ENCODE measurements at places on chromosomes 5 and 9.

- no peak for DNase-seq
Observed at GRCh38 chr5:130102375-130102774, 198.1 kb downstream of the CHSY3 start.

DNA sequence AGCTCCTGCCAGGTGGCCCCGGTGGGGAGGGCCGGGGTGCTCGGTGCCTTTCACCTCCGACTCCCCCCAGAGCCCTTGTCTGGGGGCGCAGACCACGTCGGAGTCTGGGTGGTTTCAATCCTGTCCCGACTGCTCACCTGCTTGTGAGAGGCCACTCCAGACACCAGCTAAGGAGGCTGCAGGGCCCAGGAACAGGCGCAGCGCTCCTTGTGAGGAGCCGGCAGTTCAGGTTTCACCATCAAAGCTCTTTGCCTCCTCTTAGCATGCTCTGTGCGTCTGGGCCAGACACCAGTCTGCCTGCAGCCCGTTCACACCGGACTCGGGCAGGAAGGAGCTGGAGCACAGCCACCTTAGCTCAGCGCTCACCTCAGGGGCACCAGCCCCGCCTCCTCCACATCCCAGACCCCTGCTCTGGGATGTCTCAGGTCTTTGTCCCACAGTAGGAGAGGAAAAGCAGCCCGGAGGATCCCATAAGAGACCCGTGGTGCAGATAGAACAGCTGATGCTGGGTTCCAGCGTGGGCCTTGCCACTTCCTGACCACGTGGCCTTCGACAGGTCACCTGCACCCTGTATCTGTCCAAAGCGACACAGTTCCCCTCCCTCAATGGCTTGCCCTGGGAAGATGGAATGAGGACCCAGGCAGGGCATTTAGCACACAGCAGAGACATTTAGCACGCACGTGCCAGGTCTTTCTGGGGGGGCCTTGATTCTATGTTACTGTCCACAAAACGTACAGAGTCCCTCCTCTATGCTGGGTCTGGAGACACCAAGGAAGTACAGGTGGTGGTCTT lies 106.2 kb upstream of the LMX1B start:
- DNase-seq, result no peak

DNA sequence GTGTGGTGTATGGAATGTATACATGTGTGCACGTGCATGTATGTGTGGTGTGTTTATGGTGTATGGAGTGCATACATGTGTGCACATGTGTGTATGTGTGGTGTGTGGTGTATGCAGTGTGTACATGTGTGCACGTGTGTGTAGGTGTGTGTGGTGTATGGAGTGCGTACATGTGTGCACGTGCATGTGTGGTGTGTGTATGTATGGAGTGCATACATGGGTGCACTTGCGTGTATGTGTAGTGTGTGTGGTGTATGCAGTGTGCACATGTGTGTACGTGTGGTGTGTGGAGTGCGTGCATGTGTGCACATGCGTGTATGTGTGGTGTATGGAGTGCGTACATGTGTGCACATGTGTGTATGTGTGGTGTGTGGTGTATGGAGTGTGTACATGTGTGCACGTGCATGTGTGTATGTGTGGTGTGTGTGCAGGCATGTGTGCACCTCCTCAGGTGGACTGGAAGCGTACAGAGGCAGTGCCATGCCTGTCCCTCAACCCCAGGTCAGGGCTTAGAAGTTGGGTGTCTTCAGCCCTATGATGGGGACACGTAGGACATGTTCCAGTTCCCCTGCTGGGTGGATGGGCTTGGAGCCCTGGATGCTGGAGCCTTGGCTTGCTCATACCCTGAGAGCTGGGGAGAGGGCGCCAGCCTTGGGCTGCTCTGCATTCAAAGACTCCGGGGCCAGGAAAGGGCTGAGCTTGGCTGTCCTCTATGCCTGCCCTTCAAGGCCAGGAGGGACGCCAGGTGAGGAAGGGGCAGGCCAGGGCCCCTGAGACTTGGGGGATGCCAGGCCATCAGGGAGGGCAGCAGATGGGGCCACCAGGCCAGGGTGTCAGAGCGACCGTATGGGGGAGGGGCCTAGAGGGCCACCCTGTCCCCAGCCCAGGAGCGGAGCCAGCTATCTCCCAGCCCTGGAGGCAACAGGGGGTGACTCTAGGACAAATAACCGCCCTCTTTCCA lies 12.2 kb downstream of the MYMK start:
- no peak for DNase-seq

DNA sequence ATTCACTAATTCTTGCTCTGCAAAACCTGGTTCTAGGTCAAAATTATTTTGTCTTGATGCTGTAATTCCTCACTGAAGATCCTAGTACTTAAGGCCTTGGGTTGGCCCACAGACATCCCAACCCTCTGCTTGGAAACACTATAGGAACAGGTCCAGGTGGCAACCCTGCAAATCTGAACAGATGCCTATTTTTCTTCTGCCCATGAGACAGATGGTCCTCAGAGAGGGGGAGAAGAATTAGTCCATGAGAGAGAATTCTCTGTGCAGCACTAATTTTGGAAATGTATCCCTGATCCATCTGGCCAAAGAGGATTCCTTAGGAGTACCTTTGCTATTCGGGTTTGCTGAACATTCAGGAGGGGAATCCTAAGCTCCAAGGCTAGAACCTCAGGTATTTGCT lies 156.3 kb downstream of the ELAVL2 start:
- no peak for DNase-seq

DNA sequence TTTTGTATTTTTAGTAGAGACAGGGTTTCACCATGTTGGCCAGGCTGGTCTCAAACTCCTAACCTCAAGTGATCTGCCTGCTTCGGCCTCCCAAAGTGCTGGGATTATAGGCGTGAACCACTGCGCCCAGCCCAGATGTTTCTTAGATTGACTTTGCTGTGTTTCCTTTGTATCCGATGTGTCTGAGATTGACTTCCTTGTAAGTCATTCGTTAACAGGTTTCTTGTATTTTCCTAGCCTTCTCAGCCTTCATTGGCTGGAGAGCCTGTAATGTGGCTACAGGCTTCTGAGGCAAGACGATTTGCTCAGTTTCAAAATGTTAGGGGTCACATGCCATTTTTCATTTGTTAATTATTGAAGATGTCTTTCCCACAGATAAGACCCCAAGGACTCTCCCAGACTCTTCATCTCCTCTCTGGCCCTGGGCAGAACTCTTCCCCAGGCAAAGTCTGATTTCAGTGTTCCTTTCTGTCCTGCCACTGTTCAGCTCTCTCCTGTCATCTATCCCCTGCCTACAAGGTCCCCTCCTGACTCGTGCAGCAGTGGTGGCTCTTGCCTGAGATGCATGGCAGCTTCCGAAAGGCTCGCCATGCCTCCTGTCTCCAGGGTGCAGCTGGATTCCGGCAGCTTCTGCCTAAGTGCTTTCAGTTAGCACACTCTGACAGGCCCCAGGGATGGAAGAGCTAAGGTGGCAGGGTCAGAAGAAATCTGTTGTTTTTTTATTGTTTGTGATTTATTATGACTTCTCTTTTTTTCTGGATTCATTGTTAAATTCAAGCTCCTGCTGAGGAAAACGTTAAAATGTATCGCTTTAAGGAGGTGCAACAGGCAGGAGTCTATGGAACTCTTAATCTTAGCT lies 206.4 kb downstream of the AOPEP start:
- no peak for DNase-seq

DNA sequence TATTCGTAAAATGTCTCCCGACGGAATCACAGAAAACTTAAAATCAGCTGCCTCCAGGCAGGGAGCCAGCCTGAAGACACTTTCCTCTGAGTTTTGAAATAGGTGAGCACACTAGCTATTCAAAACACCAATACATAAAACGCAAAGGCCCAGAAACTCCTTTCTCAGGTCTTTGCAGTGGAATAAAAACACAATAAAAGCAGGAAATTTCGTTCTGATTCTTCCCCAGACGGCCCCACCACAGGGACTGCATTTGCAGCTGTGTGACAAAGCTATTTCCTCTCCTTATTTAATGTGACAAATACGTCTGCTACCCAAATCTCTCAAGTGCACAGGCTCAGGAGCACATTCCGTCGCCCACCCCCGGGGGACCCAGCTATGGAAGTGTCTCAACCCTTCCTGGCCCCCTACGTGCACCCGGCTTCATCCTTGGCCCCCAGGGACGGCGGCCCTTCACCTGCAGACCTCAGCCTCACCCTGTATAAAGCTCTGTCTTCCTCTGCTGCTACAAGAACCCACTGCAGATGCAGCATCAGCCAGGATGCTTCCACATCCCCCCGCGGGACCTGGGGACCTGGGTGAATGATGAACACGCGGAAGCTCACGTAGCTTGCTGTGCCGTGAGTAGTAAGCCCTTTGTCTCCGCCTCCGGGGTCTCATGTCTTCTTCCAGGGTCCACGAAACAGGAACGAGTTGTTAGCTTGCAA lies 24.9 kb downstream of the AHRR start:
- no peak for DNase-seq

- no peak for DNase-seq
Observed at GRCh38 chr9:136257381-136258298, 12.0 kb upstream of the QSOX2 start.

GRCh38 chr9:136643596-136644342 lies 18.9 kb upstream of the EGFL7 start:
- DNase-seq, result no peak

- no peak for DNase-seq
Observed at GRCh38 chr5:94820488-94820887, 202.0 kb downstream of the SLF1 start.

- no peak for DNase-seq
Observed at GRCh38 chr9:3014178-3014577, 170.3 kb upstream of the PUM3 start.

GRCh38 chr5:142293486-142293885 lies 31.3 kb downstream of the SPRY4 start:
- DNase-seq, result no peak

DNA sequence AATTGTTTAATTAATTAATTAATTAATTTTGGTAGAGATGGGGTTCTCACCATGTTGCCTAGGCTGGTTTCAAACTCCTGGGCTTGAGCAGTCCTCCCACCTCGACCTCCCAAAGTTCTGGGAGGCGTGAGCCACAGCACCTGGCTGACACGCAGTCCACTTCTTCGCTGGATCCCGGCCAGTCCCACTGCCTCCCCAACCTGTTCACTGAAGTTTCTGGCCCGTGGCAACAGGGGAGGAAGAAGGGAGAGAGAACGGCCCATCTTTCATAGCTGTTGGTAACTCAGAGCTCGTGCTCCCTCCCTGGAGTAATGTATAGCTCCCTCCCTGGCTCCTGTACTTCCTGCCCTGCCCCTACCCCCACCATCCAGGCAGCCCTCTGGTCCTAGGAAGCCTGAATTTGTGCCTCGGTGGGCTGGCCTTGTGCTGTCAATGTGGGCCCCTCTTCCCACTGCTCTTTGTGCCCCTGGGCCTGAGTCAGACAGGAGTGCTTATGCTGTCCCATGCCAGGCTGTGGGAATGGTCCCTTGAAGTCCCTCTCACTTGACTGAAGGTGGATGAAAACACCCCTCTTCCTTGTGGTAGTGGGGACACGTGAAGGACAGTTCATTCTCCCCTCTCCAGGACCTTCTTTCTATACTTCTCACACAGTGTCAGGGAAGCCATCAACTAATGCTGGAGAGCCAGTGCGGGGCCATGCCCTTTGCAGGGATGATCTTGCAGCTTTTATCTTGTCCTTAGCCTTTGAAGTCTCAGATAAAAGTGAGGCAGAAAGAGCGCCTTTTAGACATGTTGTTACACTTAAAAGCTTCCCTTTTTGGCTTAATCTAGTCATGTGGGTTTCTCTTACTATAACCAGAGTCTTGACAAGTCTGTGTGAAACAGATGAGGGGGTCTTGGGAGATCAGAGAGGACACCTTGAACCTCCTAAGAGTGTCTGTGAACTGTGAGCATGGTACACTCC lies 38.1 kb downstream of the ANGPTL2 start:
- no peak for DNase-seq

- no peak for DNase-seq
Observed at GRCh38 chr5:108786806-108787483, 39.2 kb downstream of the FER start.

DNA sequence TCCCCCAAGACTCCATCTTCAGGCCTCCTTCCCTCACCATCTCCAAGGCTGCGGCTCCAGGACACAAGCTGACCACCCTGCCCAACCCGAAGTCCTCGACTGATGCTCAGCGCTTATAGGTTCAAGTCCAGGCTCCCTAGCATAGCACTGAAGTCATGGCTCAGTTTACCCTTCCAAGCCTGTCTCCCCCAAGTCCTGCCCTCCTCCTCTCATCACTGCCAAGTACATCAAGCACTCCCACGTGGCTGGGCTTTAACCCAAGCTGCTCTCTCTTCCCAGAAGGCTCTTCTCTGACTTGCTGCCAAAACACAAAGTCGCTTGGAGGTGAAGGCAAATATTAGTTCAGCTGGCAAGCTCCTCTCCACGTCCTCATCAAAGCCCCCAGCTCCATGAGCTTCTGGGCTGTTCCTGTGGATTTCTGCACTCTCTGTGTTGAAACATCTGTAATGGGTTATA lies 22.1 kb upstream of the MARCHF6 start:
- DNase-seq, result no peak

DNA sequence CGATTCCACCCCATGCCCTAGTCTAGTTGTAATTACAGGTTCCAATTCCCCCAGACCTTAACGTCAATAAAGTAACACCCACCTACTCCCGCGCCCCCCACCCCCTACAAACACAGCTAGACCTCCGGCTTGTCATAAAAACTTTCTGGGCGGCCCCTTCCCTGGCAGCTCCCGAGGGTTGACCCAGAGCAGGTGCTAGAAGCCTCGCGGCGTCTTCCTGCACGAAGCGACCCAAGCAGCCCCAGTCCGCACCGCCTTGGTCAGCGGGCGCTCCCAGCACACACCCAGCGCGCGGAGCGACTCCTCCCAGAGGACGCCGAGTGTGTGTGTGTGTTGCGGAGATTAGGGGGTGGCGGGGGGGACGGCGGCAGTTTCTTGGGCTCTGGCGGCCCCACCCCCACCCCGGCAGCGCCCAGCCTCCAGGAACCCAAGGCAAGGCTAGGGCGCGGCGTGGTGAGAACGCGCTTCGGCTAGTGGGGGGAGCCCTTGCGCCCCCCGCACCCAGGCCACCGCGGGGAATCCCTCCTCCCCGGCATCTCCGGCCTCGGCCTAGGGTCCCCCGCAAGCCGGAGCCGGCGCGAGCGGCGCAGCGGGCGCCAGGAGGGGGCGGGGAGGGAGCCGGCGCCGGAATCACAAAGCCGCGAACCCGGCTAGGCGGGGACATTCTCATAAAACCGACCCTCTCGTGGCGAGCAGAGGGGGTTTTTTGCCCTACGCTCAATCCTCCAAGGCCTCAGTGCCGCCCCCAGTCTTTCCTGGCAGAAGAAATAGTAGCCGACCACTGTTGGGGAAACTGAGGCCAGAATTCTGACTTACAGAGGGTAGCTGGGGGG lies 2.2 kb downstream of the PCDH1 start:
- DNase-seq, result no peak

DNA sequence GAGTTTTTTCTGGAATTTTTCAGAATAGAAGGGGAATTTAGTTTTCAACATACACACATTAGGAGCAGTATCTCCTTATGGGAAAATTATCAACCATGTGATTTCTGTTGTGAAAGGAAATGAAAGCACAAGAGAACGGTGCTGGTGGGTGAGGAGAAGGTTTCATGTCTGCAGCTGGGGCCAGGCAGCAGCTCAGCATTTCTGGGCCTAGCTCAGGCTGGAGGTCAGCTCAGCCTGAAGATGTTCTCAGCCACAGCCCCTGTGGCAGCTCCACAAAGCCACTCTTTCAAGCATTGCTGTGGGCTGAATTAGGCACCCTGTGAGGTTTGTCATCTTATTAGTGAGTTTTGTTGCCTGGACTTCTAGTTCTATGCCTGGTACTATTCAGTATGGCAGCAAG lies 90.3 kb downstream of the DIRAS2 start:
- DNase-seq, result no peak
